ENCODE measurements at places on chromosomes 3 and 15.
A peak's percentile ranks its signal among the peaks of the same experiment; 100 is the strongest.

- DNase-seq, result no peak
Measured at GRCh38 chr3:157794771-157795170, 291.6 kb upstream of the VEPH1 start.

DNA sequence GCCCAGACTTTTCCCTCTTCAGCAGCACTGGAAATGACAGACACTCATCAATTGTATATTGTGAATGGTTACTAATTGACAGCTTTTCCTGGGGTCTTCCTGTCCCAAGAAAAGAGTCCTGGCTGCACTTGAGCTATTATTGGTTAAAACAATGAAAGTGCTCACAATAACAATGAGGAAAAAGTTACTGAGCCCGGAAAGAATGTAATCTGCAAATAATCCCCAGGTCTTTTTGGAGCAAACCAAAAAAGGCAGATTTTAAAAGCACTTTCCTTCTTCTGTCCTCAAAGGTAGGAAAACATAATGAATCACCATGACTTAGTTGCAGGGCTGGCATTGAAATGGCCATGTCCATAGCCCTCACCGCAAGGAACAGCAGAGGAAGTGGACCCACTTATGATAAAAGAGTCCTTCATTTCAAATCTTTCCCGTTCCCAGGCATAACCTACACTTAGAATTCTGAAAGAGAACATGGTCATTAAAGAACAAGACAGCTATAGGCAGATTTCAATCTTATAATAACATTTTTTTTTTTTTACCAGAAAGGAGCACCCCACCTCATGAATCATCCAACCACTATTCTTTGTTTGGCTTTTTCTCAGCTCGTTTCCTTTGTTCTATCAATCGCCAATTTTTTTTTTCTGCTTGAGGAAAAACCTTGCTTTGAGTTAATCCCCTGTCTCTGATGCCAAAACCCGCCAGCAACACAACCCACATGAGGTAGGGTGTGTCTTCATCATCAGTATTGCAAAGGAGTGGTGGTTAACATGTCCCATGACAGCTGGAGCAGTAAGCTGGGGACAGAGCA is 35.5 kb upstream of the ATP1B3 start:
- DNase-seq, result no peak

DNA sequence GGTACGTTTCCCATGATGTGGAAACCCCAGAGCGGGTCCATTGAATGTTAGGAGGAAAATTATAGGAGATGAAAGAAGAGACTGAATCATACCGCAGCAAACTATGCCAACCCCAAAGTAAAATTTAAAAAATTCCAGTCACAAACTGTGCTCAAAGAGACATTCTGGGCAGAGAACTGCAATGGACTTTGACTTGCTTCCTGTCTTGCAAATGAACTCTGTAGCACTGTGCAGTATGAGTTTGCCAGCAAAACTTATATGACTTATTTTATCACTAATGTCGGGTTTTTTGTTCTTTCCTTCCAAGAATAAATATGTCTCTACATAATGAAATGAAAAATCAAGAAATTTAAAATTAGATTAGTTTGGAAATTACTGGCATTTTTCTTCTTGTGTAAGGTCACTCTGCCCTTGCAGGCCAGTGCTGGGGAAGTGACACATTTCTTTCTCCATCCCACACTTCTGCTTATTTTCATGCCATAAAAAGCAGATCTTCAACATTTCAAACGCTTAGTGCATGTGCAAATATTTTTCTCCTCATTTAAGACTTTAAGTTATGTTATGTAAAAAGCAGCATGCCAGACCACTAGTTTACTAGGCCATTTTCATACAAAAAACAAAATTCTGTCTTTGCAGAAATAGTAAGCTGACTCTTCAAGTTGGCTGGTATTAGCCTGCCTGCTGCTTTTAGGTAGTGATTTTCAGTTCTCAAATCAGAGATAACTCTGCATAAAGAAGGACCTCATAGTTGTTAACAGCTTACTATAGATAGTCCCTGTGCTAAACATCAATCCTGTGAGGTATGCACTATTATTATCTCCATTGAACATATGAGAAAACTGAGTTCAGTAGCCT is 32.2 kb upstream of the SSR3 start:
- DNase-seq, result no peak

DNA sequence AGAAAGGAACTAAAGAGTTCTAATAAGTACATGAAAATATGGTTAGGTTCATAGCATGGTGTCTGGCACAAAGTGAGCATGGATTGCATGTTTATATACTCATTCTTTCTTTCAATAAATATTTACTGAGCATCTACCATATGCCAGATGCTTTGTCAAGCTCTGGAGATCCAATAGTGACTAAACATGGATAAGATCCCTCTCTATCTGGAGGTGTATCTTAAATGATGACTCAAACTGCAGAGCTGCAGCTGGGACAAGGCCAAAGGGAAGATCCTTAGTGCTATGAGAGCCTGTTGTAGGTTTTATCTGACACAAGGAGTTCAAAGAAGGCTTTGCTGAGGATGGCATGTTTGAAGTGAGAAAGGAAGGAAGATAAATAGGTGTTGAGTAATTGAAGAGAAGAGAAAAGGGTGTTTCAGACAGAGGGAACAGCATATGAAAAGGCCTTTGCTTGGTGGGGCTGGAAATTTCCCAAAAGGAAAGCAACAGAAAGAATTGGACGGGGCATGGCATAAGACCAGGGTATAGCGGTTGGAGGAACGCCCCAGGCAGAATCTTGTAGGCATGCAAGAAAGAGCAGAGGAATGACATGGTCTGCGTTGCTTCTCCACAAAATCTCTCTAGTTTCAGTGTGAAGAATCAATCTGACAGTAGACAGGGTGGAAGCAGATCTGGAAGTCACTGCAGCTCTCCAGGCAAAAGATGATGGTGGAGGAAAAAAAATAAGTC is 239.9 kb upstream of the LRTM1 start:
- no peak for DNase-seq

DNA sequence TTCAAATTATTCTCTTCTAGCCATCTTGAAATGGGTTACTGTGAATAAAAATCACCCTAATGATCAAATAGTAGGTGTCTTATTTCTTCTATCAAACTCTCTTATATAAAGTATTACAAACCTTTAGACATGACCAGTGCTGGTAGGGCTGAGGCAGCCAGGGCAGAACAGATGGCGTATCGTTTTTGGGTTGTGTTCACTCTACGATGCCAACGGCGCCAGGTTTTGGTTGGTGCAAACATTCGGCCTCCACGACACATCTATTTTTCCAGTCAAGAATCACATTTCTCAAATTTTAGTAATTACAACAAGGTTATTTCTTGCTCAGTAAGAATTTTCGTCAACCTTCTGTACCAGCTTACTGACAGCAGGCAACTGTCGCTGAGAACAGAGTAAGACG is 2.2 kb downstream of the RPL4 start:
- DNase-seq, result no peak

DNA sequence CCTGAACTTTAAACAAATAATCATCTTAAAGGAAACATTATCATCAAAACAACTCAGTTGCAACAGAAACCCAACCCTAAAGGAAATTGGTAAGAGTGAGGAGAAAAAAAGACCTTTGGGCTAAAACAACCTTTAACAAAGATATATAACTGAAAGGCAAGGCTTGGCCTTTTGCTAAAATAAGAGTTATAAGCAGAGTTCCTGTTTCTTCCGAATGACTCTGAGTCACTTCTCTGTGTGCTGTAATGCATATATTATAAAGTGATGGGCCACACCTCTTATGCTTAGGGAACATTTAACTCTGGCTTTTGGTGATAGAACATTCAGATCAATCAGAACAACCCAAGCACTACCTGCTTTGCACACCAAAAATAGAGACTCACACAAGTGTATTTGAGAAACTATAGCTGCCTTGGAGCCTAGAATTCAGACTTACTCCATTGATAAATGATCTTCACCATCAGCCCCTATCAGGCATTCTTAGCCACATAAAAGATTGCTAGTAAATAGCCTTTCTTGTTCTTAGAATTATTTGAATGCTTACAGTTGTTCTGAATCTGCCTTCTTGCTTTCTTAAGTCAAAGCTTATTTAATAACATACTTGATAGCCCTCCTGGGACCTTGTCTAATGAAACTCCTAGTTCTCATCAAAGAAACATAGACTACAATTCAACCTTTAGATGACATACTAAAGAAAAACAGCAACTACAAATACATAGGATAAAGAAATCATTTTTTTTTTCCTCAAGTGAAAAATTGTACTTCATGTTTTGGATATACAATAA is 294.2 kb upstream of the SEMA6D start:
- DNase-seq, result no peak

- DNase-seq, result no peak
Measured at GRCh38 chr15:64146041-64146440, 5.5 kb upstream of the SNX22 start.

DNA sequence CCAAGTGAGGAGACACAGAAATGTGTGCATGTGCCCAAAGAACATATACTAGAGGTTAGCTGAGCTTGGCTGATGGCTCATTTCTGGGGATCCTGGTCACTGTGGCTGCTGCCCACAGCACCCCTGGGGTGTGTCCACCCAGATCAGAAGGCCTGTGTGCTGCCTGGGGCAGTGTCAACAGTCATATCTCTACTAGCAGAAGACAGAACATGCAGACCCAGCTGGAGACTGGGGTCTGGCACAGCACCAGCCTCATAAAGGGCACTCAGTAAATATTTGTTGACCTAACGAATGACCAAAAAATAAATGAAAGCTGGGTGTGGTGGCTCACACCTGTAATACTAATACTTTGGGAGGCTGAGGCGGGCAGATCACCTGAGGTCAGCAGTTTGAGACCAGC is 16.4 kb downstream of the CHRNA3 start:
- DNase-seq, result no peak

GRCh38 chr15:60590935-60591495 is 112.1 kb upstream of the ICE2 start:
- DNase-seq, result peak; percentile 25

DNA sequence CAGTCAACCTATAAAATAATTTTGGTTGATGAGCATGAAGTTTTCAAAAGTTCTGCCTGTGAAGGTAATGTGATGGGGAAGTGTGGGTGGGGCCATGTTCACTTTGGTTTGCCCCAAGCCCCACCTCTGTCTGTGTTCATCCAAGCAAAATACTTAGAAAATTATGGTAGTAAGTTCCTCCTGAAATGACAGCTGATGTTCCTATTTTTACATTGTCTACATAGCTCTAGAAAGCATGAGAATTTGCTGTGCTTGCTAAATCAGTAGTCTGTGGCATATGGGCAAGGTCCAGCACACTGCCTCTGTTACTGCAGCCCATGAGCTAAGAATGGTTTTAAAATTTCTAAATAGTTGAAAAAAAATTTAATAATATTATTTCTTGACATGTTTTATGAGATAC is 21.9 kb upstream of the CP start:
- DNase-seq, result no peak

GRCh38 chr3:142723665-142723967 is 218 bp upstream of the TRPC1 start:
- DNase-seq, result no peak

GRCh38 chr15:89822026-89822425 is 7.4 kb upstream of the ANPEP start:
- DNase-seq, result no peak

- no peak for DNase-seq
Measured at GRCh38 chr15:75153087-75153486, 48.6 kb upstream of the C15orf39 start.

DNA sequence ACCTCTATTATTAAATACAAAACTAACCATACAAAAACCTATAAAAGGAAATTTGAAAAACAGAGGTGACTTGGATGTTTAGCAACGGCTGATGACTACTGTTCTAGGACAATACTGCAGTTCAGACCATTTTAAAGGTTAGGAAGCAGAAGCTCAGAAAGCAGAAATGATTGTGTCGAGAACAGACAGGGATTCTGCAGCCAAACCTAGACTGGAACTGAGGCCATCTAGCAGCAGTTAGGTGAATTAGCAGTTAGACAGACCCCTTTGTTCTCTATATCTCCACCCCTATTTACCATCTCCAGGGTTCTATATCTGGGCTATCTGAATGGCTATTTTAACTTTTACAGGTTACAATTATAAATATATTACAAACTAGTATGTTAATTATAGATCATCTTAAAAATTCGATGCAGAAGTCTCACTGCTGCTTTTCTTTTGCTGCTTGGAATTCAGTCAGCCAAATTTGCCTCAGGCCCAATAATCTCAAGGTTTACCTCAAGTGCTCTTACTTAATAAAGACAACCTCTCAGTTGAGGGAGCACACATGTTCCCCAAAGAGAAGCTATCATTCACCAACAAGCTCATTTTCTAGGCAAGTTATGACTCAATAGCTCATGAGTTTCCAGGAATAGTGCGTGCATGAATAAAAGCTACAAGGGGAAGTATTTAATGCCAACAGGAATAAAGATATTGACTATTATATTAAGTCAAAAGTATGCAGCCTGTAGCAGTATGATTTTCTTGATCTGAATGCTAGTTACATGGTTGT is 9.3 kb upstream of the IL1RAP start:
- no peak for DNase-seq

DNA sequence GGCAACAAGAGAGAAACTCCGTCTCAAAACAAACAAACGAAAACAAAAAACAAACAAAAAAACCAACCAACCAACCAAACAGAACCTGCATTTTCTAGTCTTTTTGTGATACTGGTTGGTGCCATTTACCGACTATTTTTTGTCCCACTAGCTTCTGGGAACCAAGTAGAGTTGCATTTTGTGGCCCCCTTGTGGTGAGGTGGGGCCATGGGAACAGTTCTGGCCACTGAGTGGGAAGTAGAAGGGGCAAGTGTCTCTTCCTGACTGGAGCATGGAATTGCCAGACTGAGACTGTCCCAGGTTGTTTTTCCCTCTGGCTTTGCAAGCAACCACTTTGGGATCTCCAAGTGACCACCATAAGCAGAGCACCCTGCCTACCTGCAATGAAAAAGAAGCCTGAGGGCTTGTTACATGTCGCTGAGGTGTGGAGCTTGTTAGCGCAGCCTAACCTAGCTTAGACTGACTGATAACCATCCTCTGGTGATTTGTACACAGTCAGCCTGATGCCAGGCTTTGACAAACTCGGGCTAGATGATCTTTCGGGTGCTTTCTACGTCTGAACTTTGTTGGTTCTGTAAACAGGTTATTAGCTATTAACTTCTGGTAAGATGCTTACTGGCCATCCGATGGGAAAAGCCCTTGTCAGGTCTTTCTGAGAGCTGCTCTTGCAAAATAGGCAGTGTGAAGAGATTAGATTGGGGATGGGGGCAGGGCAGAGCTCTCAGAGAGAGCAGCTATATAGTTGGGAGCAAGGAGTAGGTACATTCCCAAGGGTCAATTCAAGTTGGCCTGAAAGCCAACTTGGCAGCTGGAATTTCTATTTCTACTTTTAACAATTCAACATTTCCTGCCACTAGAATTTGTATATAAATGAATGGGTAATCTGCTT is 172.2 kb downstream of the SSR3 start:
- DNase-seq, result no peak

DNA sequence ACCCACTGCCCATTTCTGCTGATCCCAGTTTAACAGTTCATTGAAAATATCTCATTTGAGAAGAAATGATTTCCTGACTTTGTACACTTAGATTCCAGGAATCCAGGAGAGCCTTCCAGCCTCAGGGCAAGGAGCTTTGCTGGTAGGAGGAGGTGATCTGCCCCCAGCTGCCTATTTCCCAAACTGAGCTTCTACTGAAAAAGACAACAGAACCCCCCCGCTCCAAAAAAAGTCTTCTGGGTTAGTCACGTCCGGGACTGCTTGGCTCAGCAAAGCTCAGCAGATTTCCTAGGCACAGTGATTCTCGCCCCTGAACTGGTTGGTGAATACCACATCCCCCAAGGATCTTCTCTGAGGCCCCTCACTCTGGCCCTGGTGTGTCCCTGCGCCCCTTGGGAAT is 13.1 kb downstream of the SLC6A6 start:
- DNase-seq, result no peak

All from stimulated activated CD4-positive, alpha-beta T cell treated with anti-CD3 and anti-CD28 coated beads, Interleukin-1b, Interleukin-23, amount 100 ng/mL, for 1 hour (primary cell).